ENCODE measurements at places on chromosomes 11 and 22.

DNA sequence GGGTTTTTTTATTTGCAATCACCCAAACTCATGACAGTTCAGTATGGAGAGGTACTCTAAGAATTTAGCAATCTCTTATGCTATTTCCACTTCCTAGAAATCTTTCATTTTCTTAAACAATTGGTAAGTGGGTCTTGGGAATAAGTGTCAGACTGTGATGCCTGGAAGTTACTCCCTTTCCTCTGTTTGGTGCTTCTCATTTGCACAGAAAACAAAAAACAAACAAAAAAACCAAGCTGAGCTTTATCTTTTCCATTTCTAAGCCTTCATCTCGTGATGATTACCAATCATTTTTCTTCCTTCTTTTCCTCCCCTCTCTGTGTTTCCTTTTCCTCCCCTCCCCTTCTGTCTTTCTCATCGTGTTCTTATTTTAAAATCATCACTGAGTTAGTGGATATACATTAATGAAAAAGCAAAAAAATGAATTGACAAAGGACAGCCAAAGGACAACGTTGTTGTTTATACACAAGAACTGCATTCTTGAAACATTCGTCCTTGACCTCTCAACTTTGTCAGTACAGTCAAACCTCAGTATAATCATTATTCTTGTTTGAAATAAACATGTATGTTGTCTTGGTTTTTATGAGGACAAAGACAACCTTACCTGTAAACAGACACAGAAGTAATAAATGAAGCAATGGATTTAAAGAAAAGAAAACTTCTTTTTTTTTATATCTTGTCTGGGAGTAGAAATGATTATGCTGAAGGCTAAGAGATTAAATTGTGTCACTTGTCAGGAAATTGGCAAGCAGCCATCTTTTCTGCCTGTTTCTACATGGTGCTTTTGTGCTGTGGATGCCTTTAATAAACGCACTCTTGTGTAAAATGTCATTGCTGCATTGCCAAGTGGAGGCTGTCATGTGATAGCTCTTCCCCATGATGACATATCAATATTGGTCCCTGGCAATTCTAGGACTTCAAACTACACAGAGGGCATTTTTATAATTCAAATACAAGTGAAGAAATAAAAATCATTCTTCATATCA, 803.2 kb upstream of the CCDC90B start:
- DNase-seq: no peak

- no peak for DNase-seq
These were observed 45.7 kb downstream of the FLI1 start for GRCh38 chr11:128739589-128739988.

DNA sequence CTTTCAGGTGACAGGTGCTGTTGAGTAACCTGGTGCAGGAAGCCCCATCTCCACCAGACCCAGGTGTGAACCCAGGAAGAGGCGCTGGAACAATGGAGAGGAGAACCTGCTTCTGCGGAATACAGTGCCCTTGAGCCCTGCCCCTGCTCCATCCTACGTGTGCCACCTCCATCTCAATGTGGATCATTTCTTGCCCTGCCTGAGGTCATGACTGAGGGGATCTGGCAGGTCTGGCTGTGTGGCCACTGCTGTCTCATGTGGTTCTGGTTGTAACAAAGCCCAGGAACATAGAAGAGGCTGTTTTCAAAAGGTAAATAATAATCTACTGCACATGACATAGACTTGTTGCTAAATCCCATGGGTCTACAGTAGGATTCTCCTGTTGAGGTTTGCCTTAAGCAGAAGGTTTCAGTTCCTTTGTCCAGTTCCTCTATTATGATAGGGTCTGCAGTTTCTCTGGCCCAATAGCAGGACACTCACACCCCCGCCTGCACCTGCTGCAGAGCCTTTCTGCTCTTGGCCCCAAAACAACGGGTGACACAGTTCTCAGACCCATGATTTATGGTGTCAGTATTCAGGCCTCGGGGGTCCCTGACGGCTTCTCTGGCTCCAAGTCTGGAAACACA, 113.5 kb upstream of the IGLL5 start:
- no peak for DNase-seq

GRCh38 chr22:46108564-46109473, 41.5 kb upstream of the PPARA start:
- no peak for DNase-seq

DNA sequence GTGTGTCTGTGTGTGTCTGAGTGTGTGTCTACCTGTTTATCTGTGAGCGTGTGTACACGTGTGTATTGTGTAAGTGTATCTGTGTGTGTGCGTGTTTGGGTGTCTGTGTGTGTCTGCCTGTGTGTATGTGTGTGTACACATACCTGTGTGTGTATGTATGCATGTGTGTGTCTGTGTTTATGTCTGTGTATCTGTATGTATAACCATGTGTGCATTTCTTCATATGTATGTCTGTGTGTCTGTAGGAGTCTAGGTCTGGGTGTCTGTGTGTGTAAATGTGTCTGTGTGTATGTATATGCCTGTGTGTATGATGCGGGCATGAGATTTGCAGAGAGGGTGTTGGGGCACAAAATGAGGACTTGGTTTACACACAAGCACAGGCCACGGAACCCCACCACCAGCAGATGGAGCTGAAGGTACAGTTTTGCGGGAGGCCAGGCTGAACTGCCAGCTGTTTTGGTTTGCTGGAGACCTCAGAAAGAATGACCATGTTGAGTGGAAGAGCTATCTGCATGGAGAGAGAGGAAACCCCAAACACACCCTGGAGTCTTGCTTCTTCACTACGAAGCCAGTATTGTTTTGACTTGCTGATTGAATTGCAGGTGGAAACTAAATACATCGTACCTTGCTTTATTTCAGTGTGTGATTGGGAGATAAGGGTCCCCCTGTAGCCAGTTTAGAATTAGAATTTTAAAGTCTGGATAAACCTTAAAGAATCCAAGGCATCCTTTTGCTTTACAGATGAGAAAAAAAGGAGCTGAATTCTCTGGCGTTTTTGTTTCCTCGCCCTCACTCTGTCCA, 497.2 kb downstream of the NTM start:
- peak; percentile 26 for DNase-seq

DNA sequence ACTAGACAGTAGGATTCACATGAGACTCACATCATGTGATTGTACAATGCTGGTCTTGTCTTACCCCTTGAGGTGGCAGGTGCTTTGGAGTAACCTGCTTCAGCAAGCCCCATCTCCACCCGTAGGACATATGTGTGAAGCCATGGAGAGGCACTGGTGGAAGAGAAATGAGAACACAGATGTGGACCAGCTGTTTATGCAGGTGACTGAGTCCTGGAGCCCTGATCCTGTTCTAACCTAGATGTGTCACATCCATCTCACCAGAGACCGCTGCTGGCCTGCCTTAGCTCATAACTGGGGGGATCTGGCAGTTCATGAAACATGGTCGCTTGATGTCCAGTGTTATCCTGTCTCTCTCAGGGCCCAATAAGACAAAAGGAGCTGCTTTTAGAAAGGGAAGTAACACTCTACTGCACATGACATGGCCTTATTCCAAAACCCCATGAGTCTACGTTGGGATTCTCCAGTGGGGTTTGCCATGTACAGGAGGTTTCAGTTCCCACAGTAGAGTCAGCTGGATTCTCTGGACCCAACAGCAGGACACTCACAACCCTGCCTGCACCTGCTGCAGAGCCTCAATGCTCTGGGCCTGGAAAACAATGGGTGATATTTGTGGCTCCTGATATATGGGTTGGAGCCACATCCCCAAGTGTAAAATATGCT, 62.0 kb downstream of the GGTLC2 start:
- DNase-seq: no peak

DNA sequence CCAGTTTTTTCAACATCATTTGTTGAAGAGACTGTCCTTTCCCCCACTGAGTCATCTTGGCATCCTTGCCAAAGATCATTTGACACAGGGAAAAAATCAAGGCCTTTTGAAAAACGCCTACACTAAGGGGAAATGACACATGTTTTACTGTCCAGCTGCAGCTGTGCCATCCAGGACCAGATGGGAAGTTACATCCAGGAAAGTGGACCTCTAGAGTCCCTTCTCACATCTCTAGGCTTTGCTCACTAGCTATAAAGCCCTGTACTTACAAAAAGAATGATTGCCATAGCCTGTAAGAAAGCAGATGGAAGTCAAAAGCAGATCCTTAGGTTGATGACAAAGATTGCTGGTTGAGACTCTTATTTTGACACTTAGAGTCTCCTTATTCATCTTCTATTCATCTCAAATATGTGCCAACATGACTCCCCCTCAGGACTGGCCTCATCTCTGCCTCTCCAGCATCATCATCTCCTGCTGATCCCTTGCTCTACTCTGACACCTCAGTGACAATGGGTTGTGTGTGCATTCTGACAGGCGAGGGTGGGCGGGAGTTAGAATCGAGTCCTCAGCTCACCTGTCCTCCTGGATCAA, 22.8 kb downstream of the OSBP2 start:
- DNase-seq: no peak

DNA sequence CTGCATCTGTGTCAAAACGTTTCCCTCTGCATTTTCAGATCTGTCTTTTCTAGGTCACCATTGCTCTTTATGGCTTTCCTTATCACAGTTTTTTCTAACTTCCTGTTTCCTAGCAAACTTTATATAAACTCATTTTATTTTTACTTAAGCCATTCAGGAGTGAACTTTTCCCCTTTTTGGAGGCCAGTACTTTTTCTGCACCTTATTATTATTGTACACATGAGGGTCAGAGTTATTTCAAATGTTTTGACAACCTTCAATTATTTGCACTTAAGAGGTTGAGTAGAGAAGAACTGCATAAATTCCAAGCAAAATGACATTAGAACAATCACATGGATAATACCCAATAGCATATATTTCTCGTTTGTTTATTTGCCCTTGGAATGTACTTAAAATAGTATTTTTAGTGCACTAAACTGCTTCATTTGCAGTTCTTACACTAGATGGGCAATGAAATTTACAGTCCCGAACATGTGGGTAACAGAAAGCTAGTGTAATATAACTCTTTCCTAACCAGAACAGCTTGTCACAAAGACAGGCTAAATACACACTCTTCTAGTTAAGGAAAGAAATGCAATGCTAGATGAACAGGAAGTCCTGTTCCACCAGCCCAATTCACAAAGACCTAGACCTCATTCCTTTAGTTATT, 79.5 kb downstream of the UBASH3B start:
- no peak for DNase-seq

- DNase-seq: no peak
These were observed 43.0 kb upstream of the WT1 start for GRCh38 chr11:32478277-32478731.

DNA sequence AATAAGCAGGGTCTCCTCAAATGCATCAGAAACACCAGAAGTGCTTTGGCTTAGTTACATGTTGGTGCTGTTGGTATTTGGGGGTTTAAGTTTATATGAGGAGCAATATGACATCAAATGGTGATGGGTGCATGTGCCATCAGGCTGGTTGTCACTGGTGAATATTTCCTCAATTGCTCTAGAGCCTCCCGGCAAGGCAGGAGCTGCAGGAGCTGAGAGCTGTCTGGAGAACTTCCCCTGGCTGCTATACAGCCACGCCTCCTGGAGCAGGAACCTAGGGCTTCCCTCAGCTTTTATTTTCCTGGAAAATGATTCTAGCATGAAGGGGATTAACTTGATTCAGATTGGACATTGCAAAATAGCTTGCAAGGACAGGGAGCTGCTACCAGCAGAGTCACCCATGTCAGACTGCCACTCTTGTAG, 15.8 kb downstream of the IGLL5 start:
- no peak for DNase-seq

- DNase-seq: no peak
These were observed 732.7 kb upstream of the TENM4 start for GRCh38 chr11:80173371-80174136.

All from activated CD8-positive, alpha-beta T cell treated with anti-CD3 and anti-CD28 coated beads, Interleukin-2, amount 10 ng/mL, durations not matched to agents 7 days and 5 days (primary cell).